Left renal pelvis (tissue), 4 donors: ENCODE measurements at places on chromosomes 1 and 21.

DNA sequence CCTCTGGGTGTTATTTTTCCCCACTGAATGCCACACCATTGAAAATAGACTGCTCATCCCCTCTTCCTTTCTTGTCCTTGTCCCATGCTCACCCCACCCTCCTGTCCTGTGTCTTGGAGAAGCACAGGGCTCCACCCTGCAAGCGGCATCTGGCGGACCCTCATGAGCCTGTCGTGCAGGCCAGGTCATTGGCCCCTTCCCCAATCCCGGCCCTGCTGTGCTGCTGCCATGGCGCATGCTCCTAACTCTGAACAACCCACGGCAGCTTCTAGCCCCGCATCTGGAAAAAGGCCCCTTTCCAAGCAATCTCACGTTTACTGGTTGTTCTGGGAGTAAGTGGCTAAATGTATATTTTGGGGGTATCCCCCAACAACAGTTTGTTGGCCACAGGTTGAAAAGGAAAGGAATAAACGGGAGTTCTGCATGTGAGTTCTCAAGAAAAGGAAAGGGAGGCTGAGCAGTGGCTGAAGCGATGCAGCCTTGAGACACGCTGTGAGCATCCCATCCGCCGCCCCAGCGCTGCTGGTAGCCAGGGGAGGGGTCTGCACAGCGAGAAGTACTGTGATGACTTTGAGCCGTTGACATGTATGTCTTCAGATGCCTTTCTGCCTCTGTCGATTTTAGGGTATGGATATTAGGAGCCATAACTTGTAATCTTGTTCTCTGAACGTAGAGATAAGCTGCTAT is 16.3 kb downstream of the AGMAT start:
- DNase-seq = no peak

DNA sequence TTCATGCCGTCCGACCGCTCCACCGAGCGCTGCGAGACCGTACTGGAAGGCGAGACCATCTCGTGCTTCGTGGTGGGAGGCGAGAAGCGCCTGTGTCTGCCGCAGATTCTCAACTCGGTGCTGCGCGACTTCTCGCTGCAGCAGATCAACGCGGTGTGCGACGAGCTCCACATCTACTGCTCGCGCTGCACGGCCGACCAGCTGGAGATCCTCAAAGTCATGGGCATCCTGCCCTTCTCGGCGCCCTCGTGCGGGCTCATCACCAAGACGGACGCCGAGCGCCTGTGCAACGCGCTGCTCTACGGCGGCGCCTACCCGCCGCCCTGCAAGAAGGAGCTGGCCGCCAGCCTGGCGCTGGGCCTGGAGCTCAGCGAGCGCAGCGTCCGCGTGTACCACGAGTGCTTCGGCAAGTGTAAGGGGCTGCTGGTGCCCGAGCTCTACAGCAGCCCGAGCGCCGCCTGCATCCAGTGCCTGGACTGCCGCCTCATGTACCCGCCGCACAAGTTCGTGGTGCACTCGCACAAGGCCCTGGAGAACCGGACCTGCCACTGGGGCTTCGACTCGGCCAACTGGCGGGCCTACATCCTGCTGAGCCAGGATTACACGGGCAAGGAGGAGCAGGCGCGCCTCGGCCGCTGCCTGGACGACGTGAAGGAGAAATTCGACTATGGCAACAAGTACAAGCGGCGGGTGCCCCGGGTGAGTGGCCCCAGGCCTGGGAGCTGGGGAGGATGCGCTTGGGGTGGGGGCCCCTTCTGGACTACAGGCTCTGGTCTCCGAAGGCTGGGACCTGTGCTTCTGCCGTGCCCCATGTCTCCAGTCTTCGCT is 1.1 kb downstream of the SKI start:
- no peak for DNase-seq

DNA sequence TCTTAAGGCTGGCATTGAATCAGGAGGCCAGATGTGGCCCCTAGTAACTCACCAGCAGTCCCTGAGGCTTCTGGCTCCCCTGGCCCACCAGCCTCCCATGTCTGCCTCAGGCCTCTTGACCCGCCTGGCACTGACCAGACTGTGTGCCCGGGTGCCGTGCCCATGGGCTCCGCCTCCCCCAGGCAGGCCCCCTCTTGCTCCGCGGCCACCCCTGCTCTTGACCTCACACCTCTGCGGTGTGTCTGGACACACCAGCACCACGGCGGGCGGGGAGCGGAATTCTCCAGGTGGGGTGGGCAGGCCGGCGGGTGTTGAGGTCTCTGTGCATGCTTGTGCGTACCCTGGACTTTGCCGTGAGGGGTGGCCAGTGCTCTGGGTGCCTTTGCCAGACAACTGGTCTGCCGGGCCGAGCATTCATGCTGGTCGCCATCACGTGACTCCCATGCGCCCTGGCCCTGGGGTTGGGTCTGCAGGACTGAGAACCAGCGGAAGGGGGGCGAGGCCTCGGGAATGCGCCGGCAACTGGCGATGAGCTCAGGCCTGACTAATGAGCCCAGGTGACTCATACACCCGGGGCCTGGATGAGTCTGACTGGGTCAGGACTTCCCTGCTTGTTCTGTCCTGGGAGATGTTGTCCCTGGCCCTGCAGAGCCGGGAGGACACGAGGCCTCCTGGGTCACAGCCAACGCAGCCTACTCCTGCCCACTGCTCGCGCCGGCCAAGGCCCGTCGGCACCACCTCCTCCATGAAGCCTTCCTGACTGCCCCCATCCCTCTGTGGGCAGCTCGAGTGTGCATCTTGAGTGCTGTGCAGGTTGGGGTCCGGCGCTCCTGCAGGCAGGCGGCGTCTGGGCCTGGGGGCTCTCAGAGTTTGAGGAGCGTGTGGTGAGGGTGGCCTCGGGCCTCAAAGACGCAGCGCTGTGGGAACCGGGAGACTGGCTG is 22.6 kb downstream of the COL18A1 start:
- no peak for DNase-seq

DNA sequence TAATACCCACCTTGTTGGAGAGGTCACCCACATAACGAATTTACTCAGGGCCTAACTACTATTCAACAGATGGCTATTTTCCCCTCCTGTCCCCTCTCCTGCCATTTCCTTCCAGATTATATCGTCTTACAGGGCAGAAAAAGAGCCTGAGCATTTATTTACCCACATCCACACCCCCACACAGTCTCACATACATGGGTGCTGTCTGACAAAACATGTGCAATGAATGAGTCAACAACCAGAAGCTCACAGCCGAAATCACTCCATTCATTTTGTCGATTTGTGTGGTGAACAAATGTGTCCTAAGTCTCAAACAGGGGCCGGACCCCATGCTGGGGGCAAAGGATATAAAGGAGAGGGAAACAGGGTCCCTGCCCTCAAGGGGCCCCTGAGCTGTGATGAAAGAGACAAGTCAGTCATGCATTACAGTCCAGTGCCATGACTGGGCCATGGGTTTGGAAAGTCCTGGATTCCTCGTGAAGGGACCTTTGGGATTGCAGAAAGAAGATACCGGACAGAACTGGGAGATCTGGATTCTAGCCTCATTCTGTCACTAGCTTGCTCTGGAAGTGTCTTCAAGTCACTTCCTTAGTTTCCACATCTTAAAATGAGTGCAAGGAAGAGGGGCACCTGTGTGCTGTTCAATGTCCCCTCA is 16.4 kb upstream of the ZNF683 start:
- no peak for DNase-seq

GRCh38 chr1:193320270-193320669 is 133.9 kb upstream of the B3GALT2 start:
- no peak for DNase-seq

DNA sequence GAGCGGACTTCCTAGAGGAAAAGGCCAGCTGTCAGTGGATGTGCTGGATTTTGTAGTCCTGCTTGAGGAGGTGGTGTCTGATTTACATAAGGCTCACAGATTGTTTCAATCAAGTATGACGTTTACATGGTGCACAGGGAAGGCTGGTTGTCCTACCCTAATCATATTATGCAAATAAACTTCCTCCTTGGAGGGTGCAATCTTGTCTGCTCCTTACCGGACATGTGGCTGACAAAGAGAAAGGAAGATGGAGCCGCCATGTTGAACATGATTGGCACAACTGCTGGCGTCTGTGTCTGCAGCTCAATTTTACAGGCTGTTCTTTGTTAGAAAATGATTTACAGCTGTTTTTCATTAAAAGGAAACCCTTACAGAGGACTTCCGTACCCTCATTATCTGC is 1656.1 kb downstream of the KCNT2 start:
- no peak for DNase-seq

DNA sequence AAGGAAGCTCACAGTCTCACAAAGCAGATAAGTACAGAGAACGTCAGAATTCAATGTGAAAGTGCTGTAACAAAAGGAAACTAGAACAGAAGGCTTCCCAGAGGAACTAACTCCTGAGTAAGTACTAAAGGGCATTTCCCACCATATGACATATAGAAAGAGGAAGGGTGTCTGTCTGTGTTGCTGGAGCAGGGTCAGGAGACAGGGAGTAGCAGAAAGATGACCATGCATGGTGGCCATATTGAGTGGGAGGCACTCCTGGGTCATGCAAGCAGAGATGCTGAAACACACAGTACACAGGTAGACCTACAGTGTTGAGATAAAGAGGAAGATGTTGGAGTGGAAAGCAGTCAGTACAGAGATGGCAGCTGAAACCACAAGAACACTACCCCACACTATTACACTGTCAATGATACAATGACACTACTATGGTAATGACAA is 47.3 kb downstream of the SLC25A24 start:
- no peak for DNase-seq
